ENCODE measurements at places on chromosomes 11 and 22.

- no peak for DNase-seq
These were observed 38.6 kb upstream of the NOX4 start for GRCh38 chr11:89529626-89530380.

DNA sequence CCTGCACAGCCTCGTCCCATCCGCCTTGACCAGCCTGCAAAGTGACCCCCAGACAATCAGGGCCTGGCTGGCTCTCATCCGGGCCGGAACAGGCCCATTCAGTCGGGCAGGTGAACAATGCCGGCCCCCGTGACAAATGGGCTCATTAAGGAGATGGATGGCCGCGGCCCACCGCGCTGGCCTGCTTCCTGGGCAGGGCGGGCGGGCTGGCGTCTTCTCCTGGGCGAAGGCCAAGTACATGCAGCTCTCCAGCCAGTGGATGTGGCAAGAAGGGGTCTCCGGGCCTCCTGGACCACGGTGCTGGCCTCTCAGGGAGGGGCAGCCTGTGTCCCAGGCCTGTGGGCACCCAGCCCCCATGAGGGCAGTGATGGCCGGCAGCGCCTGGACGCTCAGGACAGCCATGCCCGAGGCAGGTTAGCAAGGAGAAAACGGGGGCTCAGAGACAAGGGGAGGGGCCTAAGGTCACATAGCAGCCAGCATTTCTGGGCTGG is 1022.8 kb downstream of the BRD1 start:
- DNase-seq: no peak

GRCh38 chr11:12110714-12111548 is 541 bp downstream of the MICAL2 start:
- DNase-seq: no peak

DNA sequence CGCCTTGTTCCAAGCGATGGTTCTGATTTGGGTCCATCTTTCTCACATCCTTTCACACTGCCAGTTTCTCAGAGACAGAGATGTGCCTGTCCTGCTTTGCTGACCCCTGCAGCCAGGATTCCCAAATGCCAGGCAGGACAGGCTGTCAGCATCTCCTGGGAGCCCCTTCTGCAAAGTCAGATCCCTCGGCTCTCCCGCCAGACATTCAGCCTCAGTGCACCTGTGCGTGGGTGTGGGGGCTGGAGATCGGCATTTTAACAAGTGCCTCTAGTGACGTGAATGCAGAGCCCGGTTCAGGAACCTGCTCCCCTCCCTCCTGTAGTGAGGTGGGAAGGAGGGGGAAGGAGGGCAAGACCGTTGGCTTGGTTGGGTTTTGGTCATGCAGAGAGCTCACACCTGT is 108.9 kb upstream of the FGF3 start:
- no peak for DNase-seq

GRCh38 chr22:25876871-25877270 is 134.9 kb downstream of the MYO18B start:
- no peak for DNase-seq

- DNase-seq: no peak
These were observed 22.6 kb downstream of the MOV10L1 start for GRCh38 chr22:50112151-50113118.

- DNase-seq: no peak
These were observed 17.7 kb downstream of the TXN2 start for GRCh38 chr22:36463783-36464184.

GRCh38 chr22:50621356-50621880 is 6.5 kb downstream of the ARSA start:
- DNase-seq: no peak

DNA sequence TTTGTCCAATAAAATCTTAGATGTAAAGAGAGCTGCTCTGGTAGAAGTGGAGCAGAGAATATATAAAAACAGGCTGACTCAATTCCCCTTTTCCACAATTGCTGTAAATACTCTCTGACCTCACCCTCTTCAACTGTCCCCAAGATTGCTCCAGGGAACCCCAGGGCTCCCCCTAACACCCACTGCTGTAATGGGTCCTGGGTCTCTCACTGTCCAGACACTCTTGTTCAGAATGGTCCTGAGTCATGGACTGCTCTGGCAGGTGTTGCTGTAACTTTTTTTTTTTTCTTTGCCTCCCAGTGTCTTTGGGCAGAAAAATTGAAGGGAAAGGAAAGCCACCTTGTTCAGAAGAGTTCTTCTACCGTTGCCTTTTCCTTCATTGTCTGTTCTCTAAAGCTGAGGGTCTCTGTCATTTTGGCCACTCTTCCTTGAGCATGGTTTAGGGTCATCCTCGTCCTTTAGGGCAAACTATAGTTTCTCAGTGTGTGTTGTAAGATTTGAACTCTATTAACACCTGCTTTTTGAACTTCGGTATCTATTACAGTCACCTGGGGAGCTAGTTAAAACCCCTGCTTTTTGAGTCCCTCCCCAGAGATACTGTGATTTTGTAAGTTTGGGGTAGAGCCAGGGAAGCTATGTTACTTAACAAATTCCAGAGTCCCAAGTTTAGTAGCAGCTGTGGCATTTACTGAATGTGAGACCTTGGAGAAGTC is 209.5 kb downstream of the NAV2 start:
- DNase-seq: no peak

DNA sequence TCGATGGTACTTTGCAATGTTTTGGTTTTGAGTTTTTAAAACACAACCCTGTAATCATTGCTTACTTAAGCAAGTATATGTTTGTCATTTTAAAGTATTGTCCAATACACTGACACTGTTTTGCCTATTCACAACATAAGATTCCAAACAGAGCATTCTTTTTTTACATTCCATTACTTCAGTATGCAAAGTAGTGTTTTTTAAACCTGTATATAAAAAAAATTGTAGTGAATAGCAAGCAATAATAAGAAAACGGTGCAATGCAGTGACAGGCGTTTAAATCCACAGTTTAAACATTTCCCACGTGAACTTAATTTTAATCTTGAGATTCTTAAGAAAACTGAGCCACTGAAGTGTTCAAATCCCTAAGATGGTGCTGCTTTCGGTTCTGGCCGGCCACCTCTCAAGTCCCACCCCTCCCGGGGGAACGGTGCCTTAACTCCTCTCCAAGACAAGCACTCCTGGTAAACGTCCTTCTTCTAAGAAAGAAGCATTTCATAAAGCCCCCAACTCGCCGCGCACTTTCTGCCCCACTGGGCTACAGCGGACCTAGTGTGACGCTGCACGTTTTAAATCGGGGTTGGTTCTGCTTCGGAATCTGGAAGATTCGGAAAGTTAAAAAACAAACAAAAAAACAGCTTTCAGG is 2.9 kb downstream of the PGR start:
- no peak for DNase-seq

DNA sequence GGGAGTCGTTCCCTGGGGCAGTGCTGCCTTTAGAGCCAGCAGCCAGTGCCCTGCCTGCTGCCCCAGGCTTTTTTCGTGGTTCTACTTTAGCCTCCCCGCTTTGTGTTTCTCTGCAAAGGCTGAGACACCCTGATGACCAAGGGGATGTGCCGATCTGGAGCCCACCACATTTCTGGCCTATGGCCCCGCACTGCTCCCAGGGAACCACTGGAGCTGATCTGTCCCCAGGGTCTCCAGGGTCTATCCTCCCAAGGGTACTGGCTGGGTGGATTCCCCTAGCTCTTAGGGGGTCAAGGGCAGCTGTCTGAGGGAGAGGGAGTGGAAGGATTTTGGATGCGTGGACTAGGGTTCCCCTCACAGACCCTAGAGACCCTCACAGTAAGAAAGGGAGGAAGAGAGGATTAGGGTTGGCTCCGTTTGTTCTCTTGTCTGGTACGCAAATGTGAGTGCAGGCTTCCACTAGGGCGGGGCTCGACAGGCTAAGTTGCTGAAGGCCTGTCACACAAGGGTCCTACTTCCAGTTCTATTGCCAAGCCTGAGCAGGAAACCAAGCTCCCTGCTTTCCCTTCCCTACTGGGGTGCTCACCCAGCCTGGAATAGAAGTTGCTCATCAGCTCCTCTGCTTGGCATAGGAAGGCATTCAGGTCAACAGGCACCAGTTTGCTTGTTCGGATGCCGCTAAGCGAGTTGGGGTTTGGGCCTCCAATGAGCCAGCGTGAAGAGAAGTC is 19.3 kb downstream of the TREH start:
- DNase-seq: no peak

DNA sequence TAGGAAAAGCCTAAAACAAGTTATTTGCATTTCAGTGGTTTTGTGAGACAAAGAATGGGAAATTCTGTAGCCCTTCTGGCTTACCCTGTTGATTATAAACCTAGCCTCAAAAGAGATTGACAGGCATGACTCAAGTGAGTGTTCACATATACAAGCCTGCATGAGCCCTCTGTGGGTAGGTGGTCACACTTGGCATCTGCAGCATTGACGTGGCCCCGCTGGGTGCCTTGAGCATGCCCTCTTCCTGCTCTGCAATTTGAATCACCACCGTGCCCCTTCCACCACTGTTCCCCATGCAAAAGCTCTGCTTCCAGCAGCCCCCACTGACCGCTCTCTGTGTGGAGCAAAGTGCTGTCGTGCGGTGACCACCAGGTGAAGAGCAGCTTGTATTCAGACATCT is 21.0 kb upstream of the ADSL start:
- DNase-seq: no peak

- no peak for DNase-seq
These were observed 6.6 kb upstream of the MS4A18 start for GRCh38 chr11:60717956-60718355.

DNA sequence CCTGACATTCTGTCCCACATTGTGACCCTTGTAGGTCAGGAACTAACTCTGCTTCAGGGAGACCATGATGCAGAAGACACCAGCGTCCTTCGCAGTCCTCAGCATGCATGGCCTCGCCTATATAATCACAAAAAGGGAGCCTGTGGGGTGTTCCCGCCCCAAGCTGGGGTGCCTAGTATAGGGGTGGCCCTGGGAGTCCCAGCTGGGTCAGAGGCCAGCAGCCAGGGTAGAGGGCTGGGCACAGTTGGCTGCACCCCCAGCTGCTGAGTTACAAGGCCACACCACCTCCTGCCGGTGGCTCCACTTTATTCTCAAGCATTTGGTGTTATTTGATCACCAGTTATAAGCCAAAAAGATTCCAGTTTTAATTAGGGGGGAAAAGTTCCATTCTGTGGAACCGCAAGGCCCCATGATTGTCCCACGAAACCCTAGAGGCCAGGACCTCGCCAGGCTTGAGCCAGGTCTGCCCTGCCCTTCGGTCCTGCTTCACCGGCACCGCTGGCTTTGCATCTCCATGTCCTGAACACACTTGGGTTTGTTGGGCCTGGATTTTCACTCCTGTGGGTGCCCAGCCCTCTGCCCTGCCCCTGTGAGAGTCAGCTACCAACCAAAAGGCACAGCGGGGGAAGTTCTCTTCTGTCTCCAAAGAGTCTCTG is 15.0 kb upstream of the GNB1L start:
- DNase-seq: no peak

DNA sequence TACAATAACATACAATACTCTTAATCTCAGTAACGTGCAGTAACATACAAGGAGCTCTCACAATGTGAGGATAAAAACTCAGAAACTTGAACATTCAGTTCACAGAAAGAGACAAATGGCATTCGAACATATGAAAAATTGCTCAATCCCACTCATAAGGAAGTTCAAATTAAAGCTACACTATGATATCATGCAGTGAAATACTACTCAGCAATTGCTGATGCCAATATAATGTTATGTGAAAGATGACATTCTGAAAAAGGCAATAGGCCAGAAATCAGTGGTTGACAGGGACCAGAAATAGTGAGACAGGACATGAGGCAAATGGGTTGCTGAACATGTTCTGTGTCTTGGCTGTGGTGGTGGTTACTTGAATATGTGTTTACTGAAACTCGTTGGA is 33.7 kb upstream of the PITPNB start:
- DNase-seq: no peak

DNA sequence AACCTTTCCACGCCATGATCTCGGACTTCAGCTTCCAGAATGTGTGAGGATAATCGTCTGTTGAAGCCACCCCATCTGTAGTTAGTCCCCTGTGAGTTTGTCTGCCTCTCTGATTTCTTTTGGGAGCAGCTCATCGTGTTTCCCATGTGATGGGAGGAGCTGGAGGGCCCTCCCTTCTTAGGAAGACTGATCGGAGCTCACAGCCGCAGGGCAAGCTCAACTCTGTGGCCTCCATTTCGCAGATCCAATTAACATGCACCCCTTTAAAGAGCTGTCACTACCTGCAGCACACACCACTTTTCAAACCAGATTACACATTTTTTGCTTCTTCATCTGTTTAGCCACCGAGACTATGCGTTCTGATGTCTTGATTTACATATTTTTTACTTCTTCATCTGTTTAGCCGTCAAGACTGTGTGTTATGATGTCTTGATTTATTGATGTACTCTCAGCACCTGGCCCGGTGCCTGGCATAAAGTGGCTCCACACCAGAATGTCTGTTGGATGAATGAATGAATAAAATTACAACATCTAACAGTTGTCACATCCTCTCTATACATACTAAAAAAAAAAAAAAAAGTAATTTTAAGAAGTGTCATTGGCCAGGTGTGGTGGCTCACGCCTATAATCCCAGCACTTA is 14.9 kb upstream of the PPFIA1 start:
- no peak for DNase-seq
